Pancreas (tissue), 10 donors: ENCODE measurements at places on chromosomes 6 and 20. TPM values are rescaled to one million over a fixed set of nuclear protein-coding genes. Genes with fewer than 3 reads are reported as not detected.

DNA sequence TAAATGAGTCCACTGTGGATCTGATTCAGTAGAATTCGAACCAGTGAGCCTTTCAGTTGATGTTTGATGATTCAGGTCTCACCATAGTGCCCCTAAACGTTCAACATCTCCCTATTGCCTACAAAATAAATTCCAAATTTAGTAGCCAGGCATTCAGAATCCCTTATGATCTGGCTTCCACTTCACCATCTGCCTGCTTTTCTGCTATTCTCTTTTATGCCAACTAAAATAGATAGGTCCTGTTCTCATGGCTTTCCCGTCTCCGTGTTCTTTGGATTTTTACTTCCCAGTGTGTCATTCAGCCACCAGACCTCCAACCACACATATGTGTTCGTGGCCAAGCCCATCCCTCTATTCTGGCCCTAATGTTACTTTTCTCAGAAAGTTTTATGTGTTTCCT, 410.4 kb downstream of the LMBRD1 start:
- no peak overlapping the region for H3K27ac ChIP-seq
- no peak for DNase-seq
- H3K27me3 ChIP-seq: no peaks in the 10 kb centered on the region
- H3K36me3 ChIP-seq: no peaks in the 10 kb centered on the region

- no peak for DNase-seq
- no peak overlapping the region for H3K4me3 ChIP-seq
- no peak overlapping the region for H3K27ac ChIP-seq
- H3K36me3 ChIP-seq: no peaks in the 10 kb centered on the region
- H3K27me3 ChIP-seq: no peaks in the 10 kb centered on the region
These were observed 128.0 kb downstream of the RFPL4B start for GRCh38 chr6:112475083-112475482.

GRCh38 chr6:90157441-90157840, 139.2 kb downstream of the BACH2 start:
- no peak overlapping the region for H3K27ac ChIP-seq
- H3K27me3 ChIP-seq: no peaks in the 10 kb centered on the region
- DNase-seq: no peak

Gene SLC25A27
- 3.3 TPM for total RNA-seq

Gene TMEM217
- 1.3 TPM for total RNA-seq

- peak; percentile 16 for DNase-seq
- H3K27me3 ChIP-seq: no peaks in the 10 kb centered on the region
- no peak overlapping the region for H3K4me3 ChIP-seq
- H3K4me1 ChIP-seq: peaks cover 5% of the 10 kb centered on the region
- no peak overlapping the region for H3K27ac ChIP-seq
These were observed 51.5 kb downstream of the DSTN start for GRCh38 chr20:17621229-17621968.

- no peaks in the 10 kb centered on the region for H3K36me3 ChIP-seq
- H3K4me3 ChIP-seq: no peak overlapping the region
- peaks cover 25% of the 10 kb centered on the region for H3K4me1 ChIP-seq
- no peak for DNase-seq
- peak overlapping the region; percentile 65 for H3K27ac ChIP-seq
- H3K27me3 ChIP-seq: no peaks in the 10 kb centered on the region
These were observed 122.3 kb downstream of the BANF2 start for GRCh38 chr20:17822039-17822438.

DNA sequence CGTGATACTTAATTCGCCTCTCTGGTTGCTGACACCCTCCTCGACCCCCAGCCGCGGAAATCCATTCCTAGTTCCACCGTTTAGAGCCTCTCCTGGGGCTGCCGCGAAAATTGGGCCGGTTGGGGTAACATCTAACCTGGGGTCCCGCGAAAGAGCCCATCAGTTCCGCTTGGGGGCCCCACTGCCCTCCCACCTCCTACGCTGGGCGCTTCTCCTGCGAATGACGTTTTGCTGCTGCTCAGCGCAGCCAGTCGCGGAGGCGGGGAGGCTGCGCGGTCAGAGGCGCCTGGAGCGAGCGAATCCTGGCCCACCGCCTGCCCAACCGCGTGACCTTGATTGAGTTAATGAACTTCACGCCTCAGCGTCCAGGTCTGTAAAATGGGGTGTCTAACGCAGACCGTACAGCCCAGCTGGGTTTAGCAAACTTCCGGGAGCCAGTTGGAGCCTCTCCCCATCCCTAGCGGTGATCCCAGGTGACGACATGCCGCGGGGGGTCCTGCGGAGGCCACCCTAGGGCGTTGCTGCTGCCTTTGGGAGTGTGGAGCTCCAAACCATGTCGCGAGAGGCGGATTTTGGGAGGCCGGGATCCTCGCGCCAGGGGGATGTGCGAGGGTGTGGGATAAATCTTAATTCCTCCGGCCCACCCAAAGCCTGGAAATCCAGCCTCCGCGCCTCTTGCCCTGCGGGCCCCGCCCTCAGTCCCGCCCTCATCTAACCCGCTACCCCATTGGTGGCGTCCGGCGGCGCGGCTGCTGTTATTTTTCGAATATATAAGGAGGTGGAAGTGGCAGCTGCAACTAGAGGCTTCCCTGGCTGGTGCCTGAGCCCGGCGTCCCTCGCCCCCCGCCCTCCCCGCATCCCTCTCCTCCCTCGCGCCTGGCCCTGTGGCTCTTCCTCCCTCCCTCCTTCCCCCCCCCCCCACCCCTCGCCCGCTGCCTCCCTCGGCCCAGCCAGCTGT, at the start of gene CDC25B:
Gene CDC25B (plus strand): TSS at position 800 of the 958 bp plus-strand sequence. CDS start 222 bp downstream, outside the sequence.
- no peaks in the 10 kb centered on the region for H3K27me3 ChIP-seq
- H3K36me3 ChIP-seq: no peaks in the 10 kb centered on the region
- H3K4me1 ChIP-seq: peaks cover 7% of the 10 kb centered on the region
- peak; percentile 87 for DNase-seq

DNA sequence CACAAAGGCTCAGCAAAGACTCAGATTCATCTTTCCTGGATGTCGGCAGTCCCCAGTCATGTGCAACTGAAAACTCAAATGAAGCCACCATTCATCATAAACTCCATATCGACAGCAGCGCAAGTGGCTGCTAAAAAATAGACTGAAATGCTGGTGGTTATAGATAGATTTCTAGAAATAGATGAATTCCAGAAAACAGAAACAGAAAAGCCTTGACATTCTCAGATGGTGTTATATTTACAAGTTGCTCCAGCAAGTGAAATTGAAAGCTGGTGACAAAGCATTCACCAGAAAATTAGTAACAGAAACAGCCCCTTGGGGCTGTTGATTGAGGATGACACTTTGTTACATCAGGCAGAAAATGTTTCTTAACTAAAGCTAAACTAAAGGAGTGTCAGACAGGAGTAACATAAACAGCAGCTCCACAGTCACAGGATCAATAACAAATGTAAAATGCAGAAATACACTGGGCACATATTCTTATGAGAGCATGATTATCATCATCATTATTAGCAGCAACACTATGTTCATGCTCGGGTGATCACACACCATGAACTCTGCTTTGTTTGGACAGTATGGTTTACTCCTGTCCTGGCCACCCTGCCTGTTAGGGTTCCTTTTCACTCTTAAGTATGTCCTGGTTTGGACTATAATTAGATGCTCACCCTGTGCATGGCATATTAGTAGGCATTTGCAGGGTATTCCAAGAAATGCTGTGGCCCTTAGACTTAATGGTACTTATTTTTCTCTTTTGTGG, 36.4 kb upstream of the SLC35F1 start:
- no peak for DNase-seq
- no peak overlapping the region for H3K27ac ChIP-seq
- no peaks in the 10 kb centered on the region for H3K27me3 ChIP-seq
- H3K4me1 ChIP-seq: no peaks in the 10 kb centered on the region
- H3K36me3 ChIP-seq: no peaks in the 10 kb centered on the region

Gene LTB
- 1.1 TPM for total RNA-seq

Gene OLIG3
- not detected for total RNA-seq

DNA sequence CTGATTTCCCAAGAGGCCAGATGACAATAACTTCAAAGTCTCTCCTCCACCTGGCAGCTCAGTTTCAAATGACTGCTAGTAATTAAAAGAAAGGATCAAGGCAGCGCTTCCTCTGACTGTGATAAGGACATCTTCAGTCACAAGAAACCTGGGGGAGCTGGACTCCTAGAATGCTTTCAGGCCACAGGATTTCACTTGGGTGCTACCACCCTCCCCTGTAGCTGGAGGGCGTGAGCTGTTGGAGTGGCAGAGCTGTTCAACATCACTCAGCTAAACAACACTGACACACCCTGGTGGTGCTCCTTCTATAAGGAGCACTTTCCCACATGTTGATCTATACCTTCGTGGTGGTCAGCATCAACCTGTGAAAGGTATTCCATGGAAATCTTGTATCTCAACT, 2.2 kb upstream of the CNR1 start:
- H3K27ac ChIP-seq: no peak overlapping the region
- H3K36me3 ChIP-seq: no peaks in the 10 kb centered on the region
- H3K4me3 ChIP-seq: no peak overlapping the region
- DNase-seq: no peak
- H3K4me1 ChIP-seq: no peaks in the 10 kb centered on the region

Gene SOBP
- 1.6 TPM for total RNA-seq

Gene MYMX
- total RNA-seq: 3.5 TPM

- no peak for DNase-seq
- no peak overlapping the region for H3K4me3 ChIP-seq
- no peaks in the 10 kb centered on the region for H3K36me3 ChIP-seq
- H3K4me1 ChIP-seq: no peaks in the 10 kb centered on the region
- no peaks in the 10 kb centered on the region for H3K27me3 ChIP-seq
These were observed 144.1 kb upstream of the PDE7B start for GRCh38 chr6:135707426-135707825.

DNA sequence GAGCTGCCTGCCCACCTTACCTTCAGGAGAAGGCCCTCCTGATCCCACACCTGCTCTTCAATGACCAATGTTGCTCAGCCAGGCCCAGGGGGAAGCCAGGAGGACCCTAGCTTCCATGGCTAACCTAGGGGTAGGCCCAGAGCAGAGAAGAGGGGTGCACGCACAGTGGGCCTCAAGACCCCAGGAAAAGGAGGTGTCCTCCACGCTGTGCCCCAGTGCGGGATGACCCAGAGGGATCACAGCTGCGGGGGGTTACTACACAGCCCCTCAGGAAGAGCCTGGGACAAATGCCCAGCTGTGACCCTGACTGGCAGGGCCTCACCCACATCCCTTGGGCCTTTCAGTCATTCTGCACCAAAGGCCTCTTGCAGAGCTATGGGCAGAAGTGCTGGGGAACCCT, 31.6 kb upstream of the APMAP start:
- H3K27me3 ChIP-seq: no peaks in the 10 kb centered on the region
- no peak overlapping the region for H3K4me3 ChIP-seq
- peaks cover 48% of the 10 kb centered on the region for H3K4me1 ChIP-seq

Gene EPB41L1
- total RNA-seq: 25.1 TPM

Gene UBD
- total RNA-seq: 1.8 TPM

DNA sequence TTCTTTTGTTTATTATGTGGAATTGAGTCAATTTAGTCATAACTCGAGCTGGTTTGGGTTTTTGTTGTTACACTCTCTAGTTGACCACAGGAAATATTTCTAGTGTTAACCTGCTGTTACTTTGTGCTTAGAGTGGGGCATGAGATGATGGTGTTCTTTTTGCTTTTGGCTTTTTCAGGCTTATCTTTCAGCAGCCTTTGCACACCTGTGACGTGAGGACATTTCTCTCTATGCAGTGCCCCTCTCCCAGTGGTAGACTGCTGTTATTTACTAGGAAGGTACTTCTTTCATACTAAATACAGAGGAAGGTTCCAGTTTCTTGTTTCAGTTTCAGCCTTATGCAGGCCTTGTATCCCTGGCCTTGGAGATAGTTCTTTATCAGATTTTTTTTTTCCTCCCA, 766.8 kb upstream of the MAN1A1 start:
- H3K27me3 ChIP-seq: no peaks in the 10 kb centered on the region
- H3K4me3 ChIP-seq: no peak overlapping the region
- H3K27ac ChIP-seq: no peak overlapping the region
- H3K36me3 ChIP-seq: no peaks in the 10 kb centered on the region
- no peaks in the 10 kb centered on the region for H3K4me1 ChIP-seq
- no peak for DNase-seq

- DNase-seq: no peak
- H3K4me3 ChIP-seq: no peak overlapping the region
- no peaks in the 10 kb centered on the region for H3K36me3 ChIP-seq
- no peaks in the 10 kb centered on the region for H3K27me3 ChIP-seq
- no peak overlapping the region for H3K27ac ChIP-seq
- H3K4me1 ChIP-seq: no peaks in the 10 kb centered on the region
These were observed 916.2 kb downstream of the GRIK2 start for GRCh38 chr6:102309700-102310099.
